ENCODE measurements at places on chromosomes 4 and X.

DNA sequence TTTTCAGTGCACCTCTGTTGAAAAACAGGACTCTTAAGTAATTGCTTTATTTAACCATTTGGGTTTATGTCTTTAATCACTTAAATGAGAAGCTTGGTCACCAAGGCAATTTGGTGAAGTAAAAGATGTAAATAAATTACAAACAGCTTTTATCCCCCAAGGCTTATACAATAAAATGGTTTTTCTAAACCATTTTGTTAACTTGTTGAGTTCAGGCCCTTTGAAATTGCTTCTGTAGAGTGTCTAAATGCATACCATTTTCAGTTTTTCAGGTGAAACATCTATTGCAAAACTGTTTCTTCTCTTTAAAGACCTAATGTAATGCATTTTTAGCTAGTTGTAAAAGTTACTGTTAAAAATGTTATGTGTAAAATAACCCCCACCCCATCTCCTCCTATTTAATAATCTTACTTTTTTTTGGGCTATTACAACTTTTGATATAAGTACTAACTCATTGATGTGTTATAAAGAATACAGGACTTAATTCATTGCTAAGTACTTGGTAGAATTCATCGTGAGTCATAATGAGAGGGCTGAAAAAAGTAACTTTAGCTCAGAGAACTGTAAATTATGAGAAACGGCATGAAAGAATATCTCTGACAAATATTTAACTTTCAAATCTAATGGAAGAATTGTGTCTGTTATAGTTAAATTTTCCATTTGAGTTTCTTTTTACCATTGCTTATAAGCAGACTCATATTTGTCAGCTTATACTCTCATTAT is 4.5 kb downstream of the RAPGEF2 start:
- DNase-seq, result peak; percentile 5

DNA sequence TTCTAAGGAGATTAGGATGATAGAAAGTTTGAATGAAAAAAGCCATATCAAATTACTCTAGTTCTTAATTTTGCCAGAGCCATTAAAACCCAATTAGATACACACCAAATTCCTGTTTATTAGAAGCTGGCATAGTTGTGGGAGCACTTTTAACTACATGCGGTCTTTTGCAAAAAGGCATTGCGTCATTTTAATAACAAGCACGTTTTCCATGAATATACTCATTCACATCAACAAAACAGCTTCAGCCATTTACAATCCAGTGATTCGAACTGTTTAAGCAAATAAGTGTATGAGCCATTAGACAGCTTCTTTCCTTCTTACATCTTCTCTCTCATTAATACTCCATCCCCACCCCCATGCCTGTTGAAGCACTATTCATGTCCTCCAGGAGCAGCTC is 109.5 kb upstream of the EOLA2 start:
- DNase-seq, result peak; percentile 25

GRCh38 chr4:182822554-182822953 is 94.6 kb downstream of the DCTD start:
- no peak for DNase-seq

GRCh38 chr4:91284480-91284879 is 1019.3 kb upstream of the GRID2 start:
- no peak for DNase-seq

GRCh38 chrX:108117988-108118387 is 26.4 kb downstream of the ATG4A start:
- no peak for DNase-seq

- DNase-seq, result no peak
Observed at GRCh38 chr4:89803036-89803435, 33.9 kb downstream of the SNCA start.

GRCh38 chrX:17375637-17376430 is 834 bp downstream of the NHS start:
- DNase-seq, result peak; percentile 28

DNA sequence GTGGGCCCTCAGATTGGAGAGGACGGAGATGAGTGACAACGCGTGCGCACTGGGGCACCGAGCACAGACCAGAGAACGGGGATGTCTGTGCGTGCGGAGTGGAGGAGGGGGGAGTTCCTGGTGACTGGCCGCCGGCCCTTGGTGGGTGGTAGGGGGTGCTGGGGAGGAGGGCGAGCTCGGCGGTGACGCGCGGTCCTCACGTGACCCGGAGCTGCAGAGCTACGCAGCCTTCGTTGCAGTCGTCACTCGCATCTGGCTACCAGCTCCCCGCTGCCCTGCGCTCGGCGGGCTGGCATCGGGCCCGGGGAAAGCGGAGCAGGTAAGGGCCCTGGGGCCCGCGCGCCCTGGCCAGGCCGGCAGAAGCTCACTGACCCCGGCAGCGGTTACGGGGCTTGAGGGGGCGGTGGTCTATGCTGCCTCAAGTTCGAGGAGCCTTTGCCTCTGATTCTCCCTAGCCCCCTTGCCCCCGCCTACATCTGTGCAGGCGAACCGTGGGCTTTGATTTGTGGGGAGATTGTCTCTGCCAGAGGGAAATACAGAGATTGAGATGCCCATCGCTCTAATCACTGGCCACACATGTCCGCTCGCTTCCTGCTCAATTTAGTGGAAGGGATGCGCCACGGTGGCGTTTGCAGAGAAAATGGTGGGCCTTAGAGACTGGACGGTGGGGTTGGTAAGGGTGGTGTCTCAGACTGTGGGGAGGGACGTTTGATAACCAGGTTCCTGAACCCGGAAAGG is at the start of gene ARMCX4:
Gene ARMCX4 (plus strand): TSS at position 245 of the 738 bp plus-strand sequence. CDS start 3,134 bp downstream, outside the sequence.
- DNase-seq, result peak; percentile 45

GRCh38 chr4:130043732-130044160 is 947.8 kb downstream of the C4orf33 start:
- DNase-seq, result no peak

DNA sequence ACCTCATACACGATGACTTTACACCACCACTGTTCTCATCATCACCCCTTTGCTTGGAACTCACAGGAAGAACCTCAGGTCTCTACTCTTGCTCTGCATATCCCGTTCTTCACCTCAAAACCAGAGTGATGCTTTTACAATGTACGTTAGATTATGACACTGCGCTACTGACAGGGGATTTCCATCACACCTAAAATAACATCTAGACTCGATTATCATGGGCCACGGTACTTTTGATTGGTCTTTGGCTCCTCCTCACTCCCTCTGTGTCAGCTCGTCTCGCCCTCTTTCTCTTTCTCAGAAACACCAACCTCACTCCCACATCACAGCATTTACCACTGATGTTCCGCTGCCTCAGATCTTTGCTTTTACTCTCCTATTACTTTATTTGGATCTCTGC is 172.4 kb downstream of the TLL1 start:
- no peak for DNase-seq

GRCh38 chr4:100246697-100247096 is 56.4 kb upstream of the DDIT4L start:
- DNase-seq, result no peak

GRCh38 chrX:39580043-39580442 is 517.7 kb downstream of the BCOR start:
- no peak for DNase-seq

- DNase-seq, result no peak
Observed at GRCh38 chr4:123304151-123304964, 92.2 kb upstream of the SPRY1 start.

GRCh38 chr4:170336238-170336775 is 246.6 kb upstream of the AADAT start:
- no peak for DNase-seq

DNA sequence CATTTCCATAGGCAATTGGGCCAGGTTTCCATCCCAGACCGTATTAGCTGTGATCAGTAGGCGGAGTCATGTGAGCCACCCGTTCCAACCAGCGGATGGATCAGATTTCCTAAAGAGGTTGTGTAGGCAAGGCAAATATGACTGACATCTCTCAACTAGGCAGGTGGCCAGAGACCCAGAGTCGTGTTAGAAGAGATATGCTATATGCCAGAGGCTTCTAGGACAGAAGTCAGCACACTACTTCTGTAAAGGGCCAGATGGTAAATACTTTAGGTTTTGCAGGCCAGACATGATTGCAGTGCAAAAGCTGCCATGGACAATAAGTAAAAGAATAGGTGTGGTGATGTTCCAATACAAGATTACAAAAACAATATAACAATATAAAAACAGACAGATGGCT is 788.4 kb downstream of the RPA4 start:
- no peak for DNase-seq

- DNase-seq, result no peak
Observed at GRCh38 chr4:141511055-141511454, 125.3 kb upstream of the IL15 start.

GRCh38 chr4:83582289-83582785 is 46.4 kb downstream of the GPAT3 start:
- peak; percentile 72 for DNase-seq

GRCh38 chrX:64805683-64806082 is 170.6 kb downstream of the ZC4H2 start:
- no peak for DNase-seq

GRCh38 chr4:21544415-21544814 is 404.2 kb downstream of the KCNIP4 start:
- DNase-seq, result no peak

GRCh38 chr4:83107631-83108030 is 6.9 kb downstream of the PLAC8 start:
- DNase-seq, result no peak

DNA sequence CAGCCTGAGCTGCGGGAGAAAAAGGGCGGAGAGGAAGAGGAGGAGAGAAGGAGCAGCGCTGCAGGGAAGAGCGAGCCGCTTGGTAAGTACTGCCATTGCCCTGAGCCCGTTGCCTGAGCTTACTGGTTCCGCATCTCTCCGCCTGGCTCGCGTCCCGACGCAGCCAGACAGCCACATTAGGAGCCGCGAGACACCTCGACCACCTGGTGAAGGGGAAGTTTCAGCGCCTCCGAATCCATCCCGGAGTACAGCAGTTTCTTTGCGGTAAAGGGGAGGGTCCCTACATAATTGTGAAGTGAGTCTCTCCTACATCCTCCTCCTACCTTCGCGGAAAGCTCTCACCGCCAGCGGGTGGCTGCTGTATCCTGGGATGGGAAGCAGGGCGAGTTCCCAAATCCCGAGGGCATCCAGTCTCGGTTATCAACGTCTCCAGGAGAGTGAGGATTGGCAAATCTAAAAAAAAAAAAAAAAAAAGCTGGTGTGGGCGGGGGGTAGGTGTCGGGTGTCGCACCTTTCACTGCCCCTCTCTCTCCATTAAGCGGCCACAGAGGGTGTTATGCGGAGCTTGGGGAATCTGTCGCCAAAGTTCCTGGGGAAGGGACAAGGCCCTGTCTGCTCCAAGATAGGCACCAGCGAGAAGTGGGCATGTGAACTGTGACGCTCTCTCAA is 7.9 kb downstream of the TBX22 start:
- DNase-seq, result no peak

GRCh38 chrX:151227627-151228026 is 51.2 kb downstream of the GPR50 start:
- DNase-seq, result no peak

All from AG10803 (cell line).